ENCODE measurements at places on chromosomes 7 and 10.

DNA sequence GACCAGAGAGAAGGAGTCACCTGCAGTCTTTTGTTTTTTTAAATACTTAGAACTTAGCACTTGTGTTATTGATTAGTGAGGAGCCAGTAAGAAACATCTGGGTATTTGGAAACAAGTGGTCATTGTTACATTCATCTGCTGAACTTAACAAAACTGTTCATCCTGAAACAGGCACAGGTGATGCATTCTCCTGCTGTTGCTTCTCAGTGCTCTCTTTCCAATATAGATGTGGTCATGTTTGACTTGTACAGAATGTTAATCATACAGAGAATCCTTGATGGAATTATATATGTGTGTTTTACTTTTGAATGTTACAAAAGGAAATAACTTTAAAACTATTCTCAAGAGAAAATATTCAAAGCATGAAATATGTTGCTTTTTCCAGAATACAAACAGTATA lies 13.5 kb downstream of the GHITM start:
- no peak for DNase-seq

DNA sequence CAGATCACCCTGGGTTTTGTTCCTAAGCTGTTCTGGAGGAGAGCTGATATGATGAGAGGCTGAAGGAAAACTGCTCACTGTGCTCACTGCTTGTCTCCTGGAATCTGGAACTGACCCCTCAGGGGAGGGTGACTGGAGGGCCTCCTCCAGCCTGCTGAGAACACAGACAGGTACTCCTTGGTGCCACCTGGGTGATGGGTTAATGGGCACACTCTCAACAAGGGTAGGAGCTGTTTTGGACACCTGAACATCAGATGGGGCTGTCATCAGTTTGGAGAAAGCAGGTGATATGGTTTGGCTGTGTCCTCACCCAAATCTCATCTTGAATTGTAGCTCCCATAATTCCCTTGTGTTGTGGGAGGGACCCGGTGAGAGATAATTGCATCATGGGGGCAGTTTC lies 58.1 kb upstream of the SORCS3 start:
- DNase-seq = no peak

GRCh38 chr7:33336820-33337219 lies 207.5 kb downstream of the BBS9 start:
- DNase-seq = no peak

DNA sequence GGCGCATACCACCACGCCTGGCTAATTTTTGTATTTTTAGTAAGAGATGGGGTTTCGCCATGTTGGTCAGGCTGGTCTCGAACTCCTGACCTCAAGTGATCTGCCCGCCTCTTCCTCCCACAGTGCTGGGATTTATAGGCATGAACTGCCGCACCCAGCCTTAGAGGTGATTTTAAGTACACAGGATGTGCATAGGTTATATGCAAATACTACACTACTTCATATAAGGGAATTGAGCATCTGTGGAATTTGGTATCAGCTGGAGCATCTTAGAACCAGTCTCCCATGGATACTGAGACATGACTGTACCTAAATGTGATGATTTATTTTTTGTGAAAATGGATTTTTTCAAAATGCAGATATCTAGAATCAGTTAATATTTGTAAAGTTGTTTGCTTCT lies 21.1 kb downstream of the WAC start:
- no peak for DNase-seq

DNA sequence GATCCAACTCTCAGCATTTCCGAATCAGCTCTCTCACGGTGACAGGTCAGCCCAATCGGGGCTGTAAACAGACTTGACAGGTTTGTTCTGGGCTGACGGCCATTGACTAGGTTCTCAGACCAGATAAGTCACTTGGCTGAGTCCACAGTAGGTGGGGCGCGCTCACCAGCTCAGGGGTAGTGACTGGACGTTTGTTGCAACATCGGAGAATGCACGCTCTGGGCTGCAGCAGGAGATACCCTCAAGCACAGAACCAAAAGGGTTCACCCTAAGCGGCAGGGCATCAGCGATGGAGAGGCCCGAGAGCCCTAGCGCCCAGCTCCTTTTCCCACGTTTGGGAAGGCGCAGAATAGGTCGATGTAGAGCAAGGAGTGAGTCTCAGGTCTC lies 1.8 kb downstream of the KLLN start:
- DNase-seq = peak; percentile 51

DNA sequence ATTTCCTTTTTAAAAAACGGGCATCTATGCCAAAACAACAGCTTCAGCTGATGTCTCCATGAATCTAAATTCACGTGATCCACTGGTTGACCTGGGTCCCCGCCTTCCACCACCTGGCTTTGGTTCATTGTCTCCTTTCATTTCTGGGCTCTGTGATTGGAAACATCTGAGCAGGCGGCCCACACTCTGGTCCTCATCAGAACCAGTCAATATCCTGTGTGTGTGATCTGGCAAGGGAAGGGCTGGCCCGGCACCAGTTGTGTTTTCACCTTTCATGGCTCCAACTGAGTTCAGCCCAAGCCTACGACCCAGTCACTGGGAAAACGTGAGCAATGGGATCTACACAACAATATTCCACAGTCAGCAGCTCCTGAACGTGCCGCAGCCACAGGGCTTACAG lies 46.2 kb downstream of the PARP12 start:
- no peak for DNase-seq

GRCh38 chr10:94052281-94052680 lies 58.5 kb downstream of the PLCE1 start:
- DNase-seq = no peak

GRCh38 chr10:15043674-15044073 lies at the start of gene OLAH:
Gene OLAH (plus strand): TSS chr10:15043943. CDS start chr10:15047289, 3,346 bp downstream.
- DNase-seq = no peak

GRCh38 chr10:78552261-78552811 lies 516.4 kb upstream of the ZMIZ1 start:
- no peak for DNase-seq

- no peak for DNase-seq
These were observed 63.9 kb downstream of the VOPP1 start for GRCh38 chr7:55508221-55509011.
